ENCODE measurements at places on chromosomes 16 and 17.

- DNase-seq: no peak
Observed at GRCh38 chr17:3688027-3688553, 7.9 kb downstream of the P2RX5 start.

DNA sequence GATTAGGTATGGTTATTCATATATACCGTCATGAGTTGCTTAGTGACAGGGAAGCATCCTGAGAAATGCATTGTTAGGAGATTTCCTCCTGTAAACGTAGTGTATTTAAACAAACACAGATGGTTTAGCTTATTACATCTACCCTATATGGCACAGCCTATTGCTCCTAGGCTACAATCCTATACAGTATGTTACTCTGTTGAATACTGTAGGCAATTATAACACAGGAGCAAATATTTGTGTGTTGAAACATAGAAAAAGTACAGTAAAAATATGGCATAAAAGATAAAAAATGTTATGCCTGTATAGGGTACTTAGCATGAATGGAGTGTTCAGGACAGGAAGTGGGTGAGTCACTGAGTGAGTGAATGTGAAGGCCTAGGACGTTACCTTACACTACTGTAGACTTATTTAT lies 157.7 kb downstream of the CDH11 start:
- no peak for DNase-seq

GRCh38 chr17:60244656-60245055 lies 94.9 kb downstream of the CA4 start:
- no peak for DNase-seq

GRCh38 chr17:16584273-16584995 lies 15.4 kb upstream of the ZNF287 start:
- DNase-seq: peak; percentile 89

- DNase-seq: no peak
Observed at GRCh38 chr17:62751060-62751691, 56.9 kb downstream of the MARCHF10 start.

- no peak for DNase-seq
Observed at GRCh38 chr16:50474138-50474537, 74.1 kb upstream of the NKD1 start.

GRCh38 chr16:84141143-84141670 lies 3.8 kb downstream of the HSDL1 start:
- DNase-seq: no peak

Measured in GM10248 (cell line).